Kidney tubule cell (primary cell): ENCODE measurements at places on chromosomes 13 and 19.

DNA sequence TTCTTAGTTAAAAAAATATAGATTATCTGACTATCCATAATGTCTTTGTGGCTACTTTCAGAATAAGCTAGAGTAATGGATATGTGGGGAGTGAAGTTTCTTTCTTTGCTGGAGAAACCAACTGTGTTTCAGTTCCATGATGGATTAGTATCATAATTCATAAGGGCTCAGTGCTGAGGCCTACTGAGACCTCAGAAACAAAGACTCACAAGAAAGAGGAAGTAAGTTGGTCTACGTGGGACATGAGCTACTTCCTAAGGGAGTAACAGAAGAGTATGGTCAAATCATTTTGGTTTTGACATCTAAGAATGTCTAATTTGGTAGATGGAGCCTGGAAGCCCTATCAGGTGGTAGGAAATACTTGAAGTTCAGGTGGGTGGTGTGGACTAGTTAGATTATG, 99.0 kb upstream of the HTR2A start:
- DNase-seq: no peak

GRCh38 chr13:113840541-113841352, 23.1 kb downstream of the GAS6 start:
- no peak for DNase-seq

DNA sequence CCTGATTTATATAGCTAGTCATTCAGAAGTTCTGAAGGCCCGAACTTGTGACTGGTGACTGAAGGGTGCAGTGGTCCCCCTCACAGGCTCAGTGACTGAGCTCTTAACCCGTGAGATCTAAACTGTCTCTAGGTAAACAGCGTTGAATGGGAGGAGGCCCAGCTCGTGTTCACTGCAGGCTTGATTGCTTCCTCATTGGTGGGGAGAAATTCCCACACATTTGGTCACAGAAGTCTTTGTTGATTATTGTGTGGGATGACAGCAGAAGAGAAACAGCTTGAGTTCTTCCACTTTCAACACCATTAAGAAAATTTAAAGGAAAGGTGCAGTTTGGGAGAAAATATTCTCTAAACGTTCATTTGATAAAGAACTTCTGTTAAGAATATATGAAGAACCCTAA, 1178.0 kb downstream of the UQCRFS1 start:
- DNase-seq: peak; percentile 4

DNA sequence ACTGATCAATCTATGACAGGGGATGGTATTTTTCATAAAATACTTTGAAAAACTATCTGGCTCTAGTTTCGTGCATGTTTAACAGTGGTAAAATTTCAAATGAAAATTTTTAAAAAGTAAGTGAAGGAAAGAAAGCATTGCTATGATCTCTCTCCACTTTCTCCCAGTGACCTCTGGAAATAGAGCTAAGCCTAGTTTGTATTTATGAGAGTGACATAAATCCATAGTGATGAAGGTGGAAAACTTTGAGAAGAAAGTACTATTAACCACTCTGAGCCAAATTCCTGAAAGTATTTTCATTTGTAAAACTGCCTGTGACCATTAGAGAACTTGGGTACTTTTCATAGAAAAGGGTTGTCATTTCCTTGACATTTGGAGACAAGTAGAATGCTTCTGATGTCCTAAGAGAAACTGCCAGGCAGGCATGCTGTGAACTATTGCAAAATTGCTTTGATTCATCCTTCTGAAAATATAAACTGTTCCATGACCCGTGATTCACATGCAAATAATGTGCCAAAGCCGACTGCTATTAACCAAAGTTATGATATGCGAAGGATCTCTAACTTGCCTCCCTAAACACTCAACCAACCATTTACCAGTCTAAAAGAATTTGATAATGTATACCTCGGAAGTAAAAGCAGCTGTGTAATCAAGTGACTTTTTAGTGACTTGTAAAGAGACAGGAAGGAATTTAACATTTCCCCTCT, 133.2 kb downstream of the VWA8 start:
- DNase-seq: peak; percentile 83

- DNase-seq: no peak
Observed at GRCh38 chr19:48342841-48343540, 17.6 kb downstream of the EMP3 start.

GRCh38 chr19:58354478-58355030, 1.3 kb upstream of the A1BG start:
- no peak for DNase-seq

DNA sequence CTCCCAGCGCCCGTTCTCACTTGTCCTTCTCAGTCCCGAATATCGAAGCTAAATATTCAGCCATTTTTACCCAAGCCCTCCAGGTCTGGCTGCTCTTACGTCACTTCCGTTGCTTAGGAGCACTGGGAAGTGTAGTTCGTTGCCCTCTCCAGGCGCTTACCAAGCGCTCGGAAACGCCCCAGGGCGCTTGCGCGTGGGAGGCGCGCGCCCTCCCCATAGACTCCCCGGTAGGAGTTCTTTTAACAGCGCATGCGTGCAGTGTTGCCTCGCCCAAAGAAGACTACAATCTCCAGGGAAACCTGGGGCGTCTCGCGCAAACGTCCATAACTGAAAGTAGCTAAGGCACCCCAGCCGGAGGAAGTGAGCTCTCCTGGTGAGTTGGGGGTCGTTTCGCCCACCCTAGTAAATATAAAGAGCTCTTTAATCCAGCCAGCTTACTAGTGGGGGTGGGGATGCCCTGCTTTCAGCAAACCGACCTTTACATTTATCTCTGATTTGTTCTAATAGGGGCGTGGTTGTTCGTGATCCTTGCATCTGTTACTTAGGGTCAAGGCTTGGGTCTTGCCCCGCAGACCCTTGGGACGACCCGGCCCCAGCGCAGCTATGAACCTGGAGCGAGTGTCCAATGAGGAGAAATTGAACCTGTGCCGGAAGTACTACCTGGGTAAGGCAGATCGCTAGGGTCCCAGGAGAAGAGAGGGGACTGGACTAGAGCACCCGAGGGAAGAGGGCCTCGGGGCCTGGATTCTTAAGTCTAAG, at the start of the genes PSENEN and U2AF1L4:
TSS of gene PSENEN (plus strand) at position 324 of the 759 bp plus-strand sequence. CDS start at position 604, 280 bp downstream.
TSS of gene U2AF1L4 (minus strand) at position 91 of the 759 bp plus-strand sequence. CDS start at position 64, 27 bp downstream.
- peak; percentile 99 for DNase-seq

DNA sequence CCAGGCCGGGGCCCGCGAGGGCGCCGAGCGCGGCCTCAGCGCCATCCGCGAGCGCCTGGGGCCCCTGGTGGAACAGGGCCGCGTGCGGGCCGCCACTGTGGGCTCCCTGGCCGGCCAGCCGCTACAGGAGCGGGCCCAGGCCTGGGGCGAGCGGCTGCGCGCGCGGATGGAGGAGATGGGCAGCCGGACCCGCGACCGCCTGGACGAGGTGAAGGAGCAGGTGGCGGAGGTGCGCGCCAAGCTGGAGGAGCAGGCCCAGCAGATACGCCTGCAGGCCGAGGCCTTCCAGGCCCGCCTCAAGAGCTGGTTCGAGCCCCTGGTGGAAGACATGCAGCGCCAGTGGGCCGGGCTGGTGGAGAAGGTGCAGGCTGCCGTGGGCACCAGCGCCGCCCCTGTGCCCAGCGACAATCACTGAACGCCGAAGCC, 3.3 kb downstream of the APOE start:
- no peak for DNase-seq

DNA sequence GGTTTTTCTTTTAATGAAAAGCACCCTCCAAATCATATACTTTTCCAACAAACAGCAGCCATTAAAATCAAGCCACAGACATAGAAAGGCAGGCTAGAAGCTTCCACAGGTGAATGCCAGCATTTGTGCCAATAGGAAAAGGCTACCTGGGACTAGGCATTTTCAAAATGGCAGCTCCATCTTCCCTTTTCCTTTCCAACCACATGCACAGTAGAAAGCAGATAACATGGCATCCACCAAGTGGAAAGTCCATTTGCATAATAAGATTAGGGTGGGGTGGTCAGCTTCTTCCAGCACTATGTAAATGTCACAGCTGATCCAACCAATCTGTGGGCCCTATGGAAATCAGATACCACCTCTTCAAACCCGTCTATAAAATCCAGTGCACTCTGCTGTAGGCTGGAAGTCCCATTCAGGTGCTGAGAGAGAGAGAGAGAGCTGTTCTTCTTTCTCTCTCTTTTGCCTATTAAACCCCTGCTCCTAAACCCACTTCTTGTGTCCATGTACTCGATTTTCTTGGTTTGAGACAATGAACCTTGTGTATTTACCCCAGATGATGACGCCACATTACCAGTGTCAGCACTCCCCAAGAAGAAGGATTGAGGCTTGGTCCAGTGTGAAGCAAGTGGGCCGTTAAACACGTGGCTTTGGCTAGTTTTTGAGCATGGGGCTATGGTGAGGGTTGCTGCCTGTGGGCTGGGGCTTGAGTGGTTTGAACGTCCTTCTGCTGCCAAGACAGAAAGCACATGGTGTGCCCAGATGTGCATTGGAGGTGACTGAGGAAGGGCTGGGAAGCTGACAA, 24.2 kb upstream of the IGFL1 start:
- no peak for DNase-seq

DNA sequence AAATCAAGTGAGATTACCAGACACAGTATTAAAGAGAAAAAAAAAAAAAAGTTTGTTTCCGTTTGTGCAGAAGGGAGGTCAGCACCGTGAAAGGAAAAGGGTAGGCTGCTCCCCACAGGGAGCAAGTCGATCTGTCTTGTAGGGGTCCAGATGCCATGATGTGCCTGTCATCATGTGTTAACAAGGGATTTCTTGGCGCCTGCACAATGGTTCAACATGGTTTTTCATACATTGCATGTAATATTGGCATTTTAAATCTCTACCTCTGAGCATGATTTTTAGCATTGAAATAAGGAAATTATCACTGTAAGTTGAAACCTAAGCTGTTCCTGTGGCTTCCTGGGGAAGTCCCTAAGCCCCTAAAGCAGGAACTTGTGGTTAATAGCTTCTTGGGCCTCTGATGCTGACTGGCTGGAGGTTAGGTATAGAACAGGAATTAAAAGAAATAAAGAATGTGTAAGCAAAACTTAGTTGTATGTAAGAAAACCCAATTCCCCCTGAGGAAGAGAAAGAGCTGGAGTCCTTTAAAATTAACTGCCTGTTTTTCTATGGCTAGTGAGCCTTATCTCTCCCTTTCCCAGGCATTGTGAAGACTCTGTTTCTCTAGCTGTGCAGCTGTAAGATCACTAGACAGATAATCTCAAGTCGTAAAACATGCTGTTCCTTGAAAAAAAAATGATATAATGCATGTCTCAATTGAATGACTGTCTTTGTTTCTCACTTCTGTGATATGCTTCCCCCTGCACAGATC, 7.4 kb upstream of the FCGBP start:
- peak; percentile 76 for DNase-seq

GRCh38 chr13:42574011-42574410, at the start of gene TNFSF11:
TSS of gene TNFSF11 (plus strand) at chr13:42574152. CDS start at chr13:42574304, 152 bp downstream.
- DNase-seq: peak; percentile 1

- DNase-seq: no peak
Observed at GRCh38 chr13:91117351-91117750, 230.1 kb upstream of the MIR17HG start.

- DNase-seq: peak; percentile 57
Observed at GRCh38 chr13:30810261-30810701, 74.9 kb downstream of the ALOX5AP start.

DNA sequence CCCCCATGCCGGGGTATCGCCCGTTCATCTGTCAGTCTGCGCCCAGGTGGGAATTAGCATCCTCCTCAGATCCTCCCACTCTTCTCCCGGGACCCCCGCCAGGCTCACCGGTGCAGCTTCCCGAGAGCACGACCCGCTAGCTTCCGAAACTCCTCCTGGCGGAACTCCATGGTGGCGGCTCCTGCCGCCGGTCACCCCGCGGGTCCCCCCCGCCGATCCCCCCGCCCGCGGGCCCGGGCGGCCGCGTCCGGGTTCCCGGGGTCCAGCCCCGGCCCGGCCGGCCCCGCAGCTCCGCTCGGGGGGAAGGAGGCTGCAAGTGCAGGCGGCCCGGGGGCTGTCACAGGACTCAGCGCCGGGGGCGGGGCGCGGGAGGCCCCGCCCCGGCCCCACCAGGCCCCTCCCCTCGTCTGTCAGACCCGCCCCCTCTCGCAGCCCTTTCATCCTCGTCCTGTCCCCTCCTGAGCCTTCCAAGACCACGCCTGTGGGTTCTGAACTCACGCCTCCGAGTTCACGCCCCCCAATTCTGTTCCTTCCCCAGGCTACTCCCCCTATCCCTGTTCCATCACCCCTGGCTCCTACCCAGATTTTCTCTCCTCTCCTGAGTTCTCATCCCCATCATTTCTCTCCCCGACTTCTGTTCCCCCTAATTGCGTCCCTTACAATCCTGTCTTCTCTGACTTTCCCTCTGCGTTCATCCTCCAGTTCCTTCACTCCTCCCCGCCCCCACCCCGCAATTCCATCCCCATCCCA, at the start of gene SLC17A7:
TSS of gene SLC17A7 (minus strand) at position 318 of the 750 bp plus-strand sequence. CDS start at position 170, 148 bp downstream.
- DNase-seq: no peak

DNA sequence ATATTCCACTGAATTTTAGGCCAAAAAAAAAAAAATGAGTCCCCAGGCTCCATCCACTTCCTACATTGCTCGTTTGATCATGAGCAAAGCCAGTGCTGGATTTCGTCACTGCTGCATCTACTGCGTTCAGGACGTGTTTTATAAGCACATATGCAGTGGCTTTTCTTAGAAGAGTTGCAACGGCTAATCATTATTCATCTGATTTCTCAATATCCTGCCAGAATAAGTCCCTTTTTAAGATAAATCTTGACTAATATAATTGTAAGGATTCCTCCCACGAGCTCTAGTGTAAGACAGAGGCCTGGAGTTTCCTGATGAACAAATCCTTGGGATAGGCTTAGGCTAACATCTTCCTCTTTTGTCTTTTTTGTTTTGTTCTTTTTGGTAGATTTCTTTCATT, 19.5 kb downstream of the FAM124A start:
- DNase-seq: no peak

DNA sequence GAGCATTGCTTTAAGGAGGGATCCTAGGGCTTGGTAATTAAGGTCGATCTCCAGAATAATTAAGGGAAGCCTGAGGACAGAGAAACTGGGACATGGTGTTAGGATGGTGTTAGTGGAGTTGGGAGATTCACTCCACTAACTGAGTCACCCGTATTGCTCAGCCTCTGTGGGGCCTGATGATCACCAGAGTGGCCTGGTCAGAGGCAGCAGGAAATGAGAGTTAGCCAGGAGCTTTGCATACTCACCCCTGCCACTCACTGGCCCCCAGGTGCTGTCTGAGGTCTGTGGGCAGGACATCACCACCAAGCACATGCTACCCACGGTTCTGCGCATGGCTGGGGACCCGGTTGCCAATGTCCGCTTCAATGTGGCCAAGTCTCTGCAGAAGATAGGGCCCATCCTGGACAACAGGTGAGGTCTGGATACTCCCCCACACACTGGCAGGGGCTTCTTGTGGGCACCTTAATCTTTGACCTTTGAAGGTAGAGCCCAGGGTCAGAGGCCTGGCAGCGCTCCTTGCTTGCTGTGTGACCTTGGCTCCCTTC, 32.1 kb downstream of the PPP2R1A start:
- peak; percentile 71 for DNase-seq

DNA sequence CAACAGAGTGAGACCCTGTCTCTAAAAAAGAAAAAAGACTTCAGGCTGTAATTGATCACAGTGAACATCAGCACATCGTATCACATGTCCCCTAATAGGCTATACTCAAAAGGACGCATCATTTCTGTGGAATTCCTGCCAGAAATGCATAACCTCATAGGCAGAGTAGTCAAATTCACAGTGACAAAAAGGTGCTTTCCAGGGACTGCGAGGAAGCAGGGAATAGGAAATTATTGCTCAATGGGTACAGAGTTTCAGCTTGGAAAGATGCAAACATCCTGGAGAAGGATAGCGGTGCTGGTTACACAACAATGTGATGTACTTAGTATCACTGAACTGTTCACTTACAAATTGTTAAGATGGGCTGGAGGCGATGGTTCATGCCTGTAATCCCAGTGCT, 41.1 kb upstream of the MRI1 start:
- DNase-seq: peak; percentile 76
